Putamen (tissue), 1 donor: ENCODE measurements at places on chromosomes 1 and 21.

- no peak for DNase-seq
These were observed 352.0 kb upstream of the C1orf87 start for GRCh38 chr1:60425528-60425927.

DNA sequence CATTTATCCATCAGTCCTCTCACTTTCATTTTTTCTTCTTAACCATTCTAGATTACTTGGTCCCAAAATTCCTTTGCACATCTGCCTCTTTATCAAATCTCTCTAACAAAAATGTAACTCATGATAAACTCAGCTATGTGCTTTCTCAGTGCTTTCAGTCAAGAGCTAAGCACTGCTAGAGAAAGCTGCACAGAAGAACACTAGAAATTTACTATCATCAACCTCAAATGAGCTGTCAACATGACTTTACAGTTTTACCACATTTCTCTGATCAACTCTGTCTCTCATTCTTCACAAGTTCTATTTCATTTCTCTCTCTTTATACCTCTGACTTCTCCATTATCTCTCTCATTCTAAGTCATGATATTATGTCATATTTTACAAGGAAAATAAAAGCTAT is 54.2 kb upstream of the PRKACB start:
- no peak for DNase-seq

- no peak for DNase-seq
These were observed 33.9 kb upstream of the IPO9 start for GRCh38 chr1:201795066-201795465.

DNA sequence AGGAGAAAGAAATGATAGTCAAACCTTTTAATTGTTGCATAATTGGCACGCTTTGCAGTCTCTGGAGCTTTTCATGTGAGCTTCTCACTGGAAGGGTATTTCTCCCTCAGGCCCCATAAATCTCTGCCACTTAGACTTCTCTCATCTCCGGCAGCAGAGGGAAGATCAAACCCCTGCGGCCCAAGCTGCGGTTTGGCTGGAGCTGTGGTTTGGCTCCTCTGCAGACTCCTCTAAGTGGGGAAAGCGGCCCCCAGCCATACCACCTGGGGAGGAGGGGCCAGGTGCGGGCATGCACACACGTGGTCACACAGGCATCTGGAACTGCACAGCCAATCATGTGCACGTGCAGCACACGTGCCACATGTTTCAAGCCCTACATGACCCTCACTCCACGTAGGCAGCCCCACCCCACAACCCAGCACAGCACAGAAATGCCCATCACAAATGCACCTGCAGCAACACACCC is 58.3 kb downstream of the UBE2T start:
- no peak for DNase-seq

- no peak for DNase-seq
These were observed 12.6 kb upstream of the RGL1 start for GRCh38 chr1:183792300-183792699.

DNA sequence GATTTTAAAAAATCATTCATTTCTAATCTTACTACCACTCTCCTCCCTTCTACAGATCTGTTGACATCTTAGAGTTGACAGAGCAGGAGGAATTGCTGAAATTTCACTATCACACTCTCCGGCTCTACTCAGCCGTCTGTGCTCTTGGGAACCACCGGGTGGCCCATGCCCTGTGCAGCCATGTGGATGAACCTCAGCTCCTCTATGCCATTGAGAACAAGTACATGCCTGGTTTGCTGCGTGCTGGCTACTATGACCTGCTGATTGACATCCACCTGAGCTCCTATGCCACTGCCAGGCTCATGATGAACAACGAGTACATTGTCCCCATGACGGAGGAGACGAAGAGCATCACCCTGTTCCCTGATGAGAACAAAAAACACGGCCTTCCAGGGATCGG is 276.7 kb downstream of the ZP4 start:
- no peak for DNase-seq
